ENCODE measurements at places on chromosomes 11 and 22.

GRCh38 chr11:42319921-42320320, 860.5 kb upstream of the LRRC4C start:
- no peak for DNase-seq

DNA sequence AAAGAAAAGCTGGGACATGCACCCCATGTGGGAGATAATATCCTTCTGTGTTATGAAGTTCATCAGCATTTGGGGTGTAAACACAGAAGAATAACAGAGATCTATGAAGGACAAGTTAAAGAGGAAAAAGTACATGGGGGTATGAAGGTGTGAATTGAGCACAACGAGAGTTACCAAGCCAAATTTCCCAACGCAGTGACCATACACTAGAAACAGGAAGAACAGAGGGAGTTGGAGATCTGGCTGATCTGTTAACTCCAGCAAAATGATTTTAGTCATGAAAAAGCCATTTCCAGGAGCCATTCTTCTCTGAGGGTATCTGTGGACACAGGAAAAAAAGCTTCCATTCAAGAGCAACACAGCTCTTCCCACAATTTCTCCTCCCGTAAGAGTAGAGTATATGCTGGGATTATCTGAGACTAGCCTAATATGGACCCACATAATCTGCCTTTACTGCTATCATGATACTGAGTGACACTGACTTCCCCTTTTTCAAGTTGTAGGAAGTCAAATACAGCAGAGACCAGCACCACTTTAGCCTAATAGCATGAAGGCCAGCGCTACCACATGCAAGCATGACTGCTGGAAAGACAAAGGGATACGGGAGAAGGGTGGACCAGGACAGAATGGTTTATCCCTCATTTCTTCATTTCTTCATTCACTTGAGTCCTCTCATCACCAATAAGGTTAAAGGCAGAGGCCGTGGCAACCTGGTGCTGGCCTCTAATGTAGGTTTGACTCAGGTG, 19.6 kb upstream of the OR8D2 start:
- no peak for DNase-seq

- no peak for DNase-seq
Observed at GRCh38 chr11:13984616-13985450, 22.3 kb downstream of the SPON1 start.

DNA sequence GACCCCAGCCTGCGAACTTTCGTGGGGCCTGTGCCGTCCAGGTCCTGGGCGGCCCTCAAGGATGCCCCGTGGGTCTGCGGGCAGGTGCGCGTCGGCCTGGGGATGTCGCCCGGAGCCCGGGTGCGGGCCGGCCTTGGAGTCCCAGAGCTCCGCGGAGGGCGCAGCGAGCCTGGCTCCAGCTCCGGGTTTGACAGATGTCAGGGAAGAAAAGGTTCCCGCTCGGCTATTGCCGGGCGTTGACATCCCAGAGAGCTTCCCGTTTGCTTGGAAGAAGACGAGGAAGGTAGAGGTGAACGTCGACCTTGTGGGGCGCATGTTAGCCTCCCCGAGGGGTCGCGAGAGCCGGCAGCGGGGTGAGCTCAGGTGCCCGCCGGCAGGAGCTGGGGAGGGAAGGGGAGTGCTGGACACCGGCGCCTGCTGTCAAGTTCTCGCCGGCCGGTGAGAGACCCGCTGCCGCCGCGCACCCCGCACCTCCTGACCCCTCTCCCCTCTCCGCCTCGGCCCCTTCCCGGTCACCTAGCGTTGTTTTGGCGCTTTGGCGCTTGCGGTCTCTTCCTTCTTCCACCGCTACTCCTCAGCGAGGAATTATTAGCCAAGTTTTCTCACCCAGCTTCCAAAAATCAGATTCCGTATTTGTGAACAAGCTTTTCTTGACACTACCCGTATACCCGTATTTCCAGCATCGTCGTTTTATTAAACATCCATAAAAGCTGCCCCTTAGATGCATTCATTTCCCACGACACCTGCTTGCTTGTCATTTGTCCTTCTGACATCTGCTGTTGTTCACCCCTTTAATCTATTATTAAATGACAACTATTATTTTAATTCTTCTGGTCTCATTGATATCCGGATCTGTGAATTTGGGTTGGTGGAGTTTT, 1.3 kb downstream of the BMAL1 start:
- no peak for DNase-seq

DNA sequence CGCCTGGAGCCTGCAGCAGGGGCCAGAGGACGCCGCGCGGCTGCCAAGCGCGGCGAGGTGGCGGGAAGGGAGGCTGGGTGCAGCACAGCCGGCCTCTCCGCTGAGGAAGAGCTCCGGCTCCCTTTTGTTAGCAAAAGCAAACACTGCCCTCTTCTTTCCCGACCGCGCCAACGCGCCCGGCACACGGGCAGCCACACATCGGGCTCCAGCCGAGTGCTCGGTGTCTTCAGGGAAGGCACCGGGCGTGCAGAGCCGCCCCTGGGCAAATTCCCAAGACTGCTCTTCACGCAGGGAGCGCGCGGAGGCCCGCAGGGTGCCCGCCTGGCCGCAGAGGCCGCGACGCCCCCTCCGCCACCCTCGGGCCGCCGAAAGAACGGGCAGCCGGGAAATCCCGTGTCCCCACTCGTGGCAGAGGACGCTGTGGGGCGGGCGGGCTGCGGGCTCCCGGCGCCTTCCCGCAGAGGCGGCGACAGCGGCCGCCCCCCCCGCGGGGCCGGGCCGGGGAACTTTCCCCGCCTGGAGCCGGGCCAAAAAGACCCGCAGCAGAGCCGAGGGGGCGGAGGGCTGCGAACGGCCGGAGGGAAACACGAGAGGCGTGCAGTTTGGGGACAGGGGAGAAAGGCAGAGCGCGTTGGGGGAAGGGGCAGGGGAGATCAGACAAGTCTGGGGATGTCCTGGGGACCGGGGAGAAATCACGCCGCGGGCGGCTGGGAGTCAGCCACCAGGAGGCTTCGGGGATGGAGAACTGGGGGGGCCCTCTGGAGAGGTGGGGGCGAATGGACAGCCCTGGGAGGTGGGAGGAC, 931 bp downstream of the CADM1 start:
- no peak for DNase-seq

- no peak for DNase-seq
Observed at GRCh38 chr11:32701616-32702015, 92.8 kb downstream of the CCDC73 start.

DNA sequence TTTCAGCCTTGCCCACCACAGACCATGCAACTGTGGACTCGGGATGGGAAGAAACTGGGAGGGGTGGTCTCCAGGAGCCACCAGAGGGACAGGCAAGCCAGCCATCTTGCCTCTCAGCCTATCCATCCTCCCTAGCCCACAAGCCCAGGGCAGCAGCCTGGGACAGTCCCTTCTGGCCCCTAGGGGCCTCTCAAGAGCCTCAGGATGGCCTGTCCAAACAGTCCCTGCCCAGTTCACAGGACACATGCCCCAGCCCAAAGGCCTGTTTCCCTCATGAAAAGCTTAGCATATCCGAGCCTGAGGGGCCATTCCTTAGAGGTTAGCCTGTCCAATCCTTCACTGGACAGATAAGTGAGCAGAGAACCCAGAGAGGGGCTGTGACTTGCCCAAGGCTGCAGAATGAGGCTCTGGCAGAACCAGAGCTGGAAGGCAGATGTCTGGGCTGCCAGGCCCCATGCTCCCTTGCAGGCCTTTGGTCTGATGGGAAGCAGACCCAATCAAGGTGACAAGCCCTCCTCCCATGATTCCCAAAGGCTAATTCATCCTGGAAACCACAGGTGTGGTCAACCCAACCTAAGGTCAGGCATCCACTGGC, 28.2 kb downstream of the LRRC10B start:
- no peak for DNase-seq

Measured in stimulated activated CD8-positive, alpha-beta memory T cell treated with anti-CD3 and anti-CD28 coated beads, Interleukin-4, amount 100 ng/mL, for 1 hour (primary cell).